ENCODE measurements at places on chromosomes 16 and 17. TPM values are rescaled to one million over a fixed set of nuclear protein-coding genes. Genes with fewer than 3 reads are reported as not detected.

DNA sequence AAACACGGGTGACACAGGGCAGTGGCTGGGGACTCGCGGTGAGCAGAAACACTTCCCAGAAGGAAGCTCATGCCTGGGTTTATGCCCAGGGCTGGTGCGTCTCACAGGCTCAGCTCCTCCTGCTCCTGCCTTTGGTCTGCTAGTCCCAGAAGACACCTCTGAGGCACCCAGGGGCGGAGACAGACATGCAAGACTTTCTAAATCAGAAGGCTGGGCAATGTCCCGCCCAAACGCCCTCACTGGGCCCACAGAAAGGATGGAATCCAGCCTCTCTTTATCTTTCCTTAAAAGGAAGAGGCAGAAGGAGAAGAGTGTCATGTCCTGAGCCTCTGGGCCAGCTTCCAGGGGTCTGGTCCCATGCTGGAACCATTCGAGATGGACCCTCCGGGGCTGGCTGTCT lies 197.7 kb upstream of the RPL38 start:
- DNase-seq, result no peak

- DNase-seq, result no peak
Measured at GRCh38 chr17:65173976-65174683, 37.0 kb downstream of the RGS9 start.

DNA sequence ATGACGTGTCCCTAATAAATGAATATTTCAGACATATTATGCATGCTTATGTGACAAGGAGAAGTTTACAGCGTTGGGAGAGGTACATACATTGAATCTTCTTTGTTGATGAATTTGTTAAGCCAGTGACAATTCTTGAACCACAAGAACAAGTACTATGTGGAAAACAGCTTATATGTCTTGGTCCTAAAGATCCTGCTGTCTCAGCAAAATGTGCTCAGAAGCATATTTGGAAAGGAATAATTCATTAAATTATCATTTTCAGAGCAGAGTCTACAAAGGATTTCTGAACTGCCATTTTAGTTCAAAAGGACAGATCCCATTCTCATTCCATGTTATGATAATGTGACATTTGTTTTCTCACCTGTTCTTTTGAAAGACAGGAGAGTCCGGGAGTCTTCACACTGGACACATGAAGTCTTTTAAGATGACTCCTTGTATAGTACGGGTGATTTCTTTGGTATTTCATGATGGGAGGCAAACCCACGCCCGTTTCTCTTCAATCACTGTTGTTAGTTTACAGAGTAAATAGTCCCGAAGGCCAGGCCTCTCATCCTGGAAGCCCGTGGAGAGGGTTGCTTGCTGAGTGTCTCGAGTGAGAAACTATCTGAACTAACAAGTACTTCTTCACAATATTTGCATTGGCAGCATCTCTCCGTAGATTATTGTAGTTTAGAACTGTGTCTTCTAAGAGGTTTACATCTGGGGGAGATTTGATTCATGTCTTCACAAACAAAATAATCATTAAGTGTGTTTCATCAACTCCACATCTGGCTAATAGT lies 26.7 kb downstream of the VPS35L start:
- no peak for DNase-seq

GRCh38 chr17:79913896-79914812 lies 74.9 kb upstream of the CBX4 start:
- DNase-seq, result no peak

GRCh38 chr16:88812513-88813268 lies 963 bp upstream of the APRT start:
- no peak for DNase-seq

DNA sequence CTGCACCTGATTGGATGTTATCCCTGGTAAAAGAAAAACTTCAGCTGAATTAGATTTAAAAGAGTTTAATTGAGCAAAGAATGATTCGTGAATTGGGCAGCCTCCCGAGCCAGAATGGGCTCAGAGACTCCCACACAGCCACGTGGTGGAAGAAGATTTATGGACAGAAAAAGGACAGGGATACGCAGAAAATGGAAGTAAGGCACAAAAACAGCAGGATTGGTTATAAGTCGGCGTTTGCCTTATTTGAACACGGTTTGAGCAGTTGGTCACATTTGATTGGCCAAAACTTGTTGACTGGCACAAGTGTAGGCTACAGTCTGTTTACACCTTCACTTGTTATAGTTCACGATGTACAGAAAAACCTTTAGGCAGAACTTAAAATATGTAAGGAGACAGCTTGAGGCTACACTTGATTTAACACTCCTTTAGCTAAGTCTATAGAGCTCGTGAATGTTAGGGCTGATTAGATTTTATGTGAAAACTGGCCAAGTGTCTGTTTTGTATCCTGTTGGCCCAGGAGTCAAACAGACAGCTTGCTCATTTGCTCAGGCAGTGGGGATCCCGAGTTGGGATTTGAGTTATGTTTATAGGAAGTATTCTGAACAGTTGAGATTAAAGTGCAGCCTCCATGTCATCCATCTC lies 119.5 kb upstream of the SHISA6 start:
- DNase-seq, result no peak

GRCh38 chr17:81579298-81579697 lies 27.1 kb upstream of the FAAP100 start:
- no peak for DNase-seq

DNA sequence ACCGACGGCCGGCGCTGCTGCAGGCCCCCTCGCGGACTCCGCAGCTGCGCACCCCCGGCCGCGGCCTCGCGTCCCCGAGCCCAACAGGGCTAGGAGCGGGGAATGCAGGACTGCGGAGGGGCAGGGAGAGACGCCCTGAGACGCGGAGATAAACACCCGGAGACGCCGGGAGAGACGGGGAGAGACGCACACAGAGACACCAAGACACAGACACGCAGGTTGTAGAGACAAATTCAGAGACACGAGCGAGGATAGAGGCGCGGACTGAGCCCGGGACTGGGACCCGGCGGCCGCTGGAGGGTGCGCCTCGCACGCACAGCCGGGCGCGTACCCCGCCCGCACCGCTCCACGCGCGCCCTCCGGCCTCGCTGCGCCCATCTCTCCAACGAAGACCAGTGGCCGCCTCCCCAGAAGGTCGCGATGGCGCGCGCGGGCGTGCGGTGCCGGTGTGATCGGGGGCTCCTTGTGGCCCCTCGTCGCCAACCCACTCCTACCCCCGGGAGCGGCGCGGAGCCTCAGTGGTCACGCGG lies 902 bp downstream of the STAC2 start:
- no peak for DNase-seq

DNA sequence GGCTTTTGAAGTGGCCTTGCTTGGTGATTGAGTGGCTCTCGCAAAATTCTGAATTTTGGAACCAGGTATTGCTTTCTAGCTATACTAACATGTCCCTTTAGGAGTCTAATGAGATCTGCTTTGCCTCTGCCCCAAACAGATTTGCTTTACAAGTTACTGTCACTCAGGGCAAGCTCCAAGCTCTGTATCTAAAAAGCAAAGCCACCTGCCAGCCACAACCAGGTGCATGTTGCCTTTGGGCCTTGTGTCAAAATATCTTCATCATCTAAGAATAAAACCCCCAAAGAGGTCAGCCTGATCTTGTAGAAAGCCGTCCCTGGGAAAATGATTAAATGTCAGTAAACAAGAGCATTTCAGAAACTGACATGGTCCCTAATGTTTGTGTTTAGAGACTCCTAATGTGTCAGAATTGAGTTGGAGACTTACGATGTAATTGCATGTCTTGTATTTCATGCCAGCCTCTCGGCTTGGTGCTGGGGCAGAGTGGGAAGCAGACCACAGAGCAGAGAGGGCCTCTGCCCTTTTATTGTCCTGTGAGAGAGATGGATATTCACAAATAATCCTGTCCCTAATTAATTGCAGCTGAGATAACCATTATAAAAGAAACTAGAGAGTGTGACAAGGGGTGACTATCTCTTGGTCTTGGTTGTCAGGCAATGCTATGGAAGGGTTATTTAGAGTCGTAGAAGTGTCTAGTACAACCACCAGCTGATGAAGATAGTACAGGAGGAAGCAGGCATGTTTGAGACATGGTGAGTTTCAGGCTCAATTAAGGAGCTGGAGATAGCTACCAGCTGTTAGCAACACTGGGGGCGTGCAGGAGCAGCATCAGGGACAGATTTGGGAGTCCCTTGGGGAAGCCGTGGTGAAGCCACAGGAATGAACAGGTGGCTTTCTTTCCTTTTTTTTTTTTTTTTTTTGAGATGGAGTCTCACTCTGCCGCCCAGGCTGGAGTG lies 90.7 kb downstream of the PITPNC1 start:
- DNase-seq, result no peak

- no peak for DNase-seq
Measured at GRCh38 chr17:9513266-9513665, 62.4 kb downstream of the STX8 start.

DNA sequence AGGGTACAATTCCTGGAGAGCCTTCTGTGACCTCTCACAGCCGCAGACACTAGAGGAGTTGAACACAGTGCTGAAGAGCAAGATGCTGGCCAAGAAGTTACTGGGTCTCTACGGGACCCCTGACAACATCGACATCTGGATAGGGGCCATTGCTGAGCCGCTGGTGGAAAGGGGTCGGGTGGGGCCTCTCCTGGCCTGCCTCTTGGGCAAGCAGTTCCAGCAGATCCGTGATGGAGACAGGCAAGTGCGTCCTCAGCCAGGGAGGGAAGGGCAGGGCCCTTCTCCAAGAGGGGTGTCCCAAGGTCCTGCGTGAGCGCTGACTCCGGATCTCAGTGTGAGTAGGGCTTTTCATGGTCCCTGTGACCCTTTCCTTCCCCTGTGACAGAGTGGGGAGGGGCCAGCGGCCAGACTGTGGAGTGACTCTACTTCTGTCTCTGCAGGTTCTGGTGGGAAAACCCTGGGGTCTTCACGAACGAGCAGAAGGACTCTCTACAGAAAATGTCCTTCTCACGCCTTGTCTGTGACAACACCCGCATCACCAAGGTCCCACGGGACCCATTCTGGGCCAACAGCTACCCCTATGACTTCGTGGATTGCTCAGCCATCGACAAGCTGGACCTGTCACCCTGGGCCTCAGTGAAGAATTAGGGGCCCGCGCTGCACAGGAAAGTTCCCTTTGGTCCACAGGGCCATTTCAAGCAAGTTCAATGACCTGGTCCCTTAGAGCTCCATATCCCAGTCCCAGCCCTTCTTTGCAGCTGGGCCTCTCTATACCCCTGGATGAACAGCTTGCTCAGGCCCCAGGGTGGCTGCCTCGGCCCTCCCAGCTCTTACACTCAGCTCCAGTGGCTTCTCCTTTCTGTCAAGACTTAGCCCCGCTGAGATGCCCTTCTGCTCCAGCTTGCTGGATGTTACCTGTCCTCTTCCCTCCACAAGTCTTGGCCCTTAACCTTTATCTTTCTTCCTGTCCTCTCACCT lies 13.1 kb downstream of the MPO start:
- DNase-seq, result no peak

Gene KRTAP3-2
- total RNA-seq, result not detected

Gene CACNA1G
- total RNA-seq, result 2.3 TPM

Gene KRT16
- 100 TPM for total RNA-seq

Gene SAMD14
- 0.16 TPM for total RNA-seq

Gene NPIPA5
- 6.0 TPM for total RNA-seq

All from breast epithelium (tissue), 4 donors.